Stomach (tissue), 19 donors: ENCODE measurements at places on chromosomes 11 and 22. TPM values are rescaled to one million over a fixed set of nuclear protein-coding genes. Genes with fewer than 3 reads are reported as not detected.
A peak's percentile ranks its signal among the peaks of the same experiment; 100 is the strongest.

The CHST1 gene
- not detected for total RNA-seq

The FOXR1 gene
- total RNA-seq, result not detected

The MTCH2 gene
- total RNA-seq, result 53.1 TPM

DNA sequence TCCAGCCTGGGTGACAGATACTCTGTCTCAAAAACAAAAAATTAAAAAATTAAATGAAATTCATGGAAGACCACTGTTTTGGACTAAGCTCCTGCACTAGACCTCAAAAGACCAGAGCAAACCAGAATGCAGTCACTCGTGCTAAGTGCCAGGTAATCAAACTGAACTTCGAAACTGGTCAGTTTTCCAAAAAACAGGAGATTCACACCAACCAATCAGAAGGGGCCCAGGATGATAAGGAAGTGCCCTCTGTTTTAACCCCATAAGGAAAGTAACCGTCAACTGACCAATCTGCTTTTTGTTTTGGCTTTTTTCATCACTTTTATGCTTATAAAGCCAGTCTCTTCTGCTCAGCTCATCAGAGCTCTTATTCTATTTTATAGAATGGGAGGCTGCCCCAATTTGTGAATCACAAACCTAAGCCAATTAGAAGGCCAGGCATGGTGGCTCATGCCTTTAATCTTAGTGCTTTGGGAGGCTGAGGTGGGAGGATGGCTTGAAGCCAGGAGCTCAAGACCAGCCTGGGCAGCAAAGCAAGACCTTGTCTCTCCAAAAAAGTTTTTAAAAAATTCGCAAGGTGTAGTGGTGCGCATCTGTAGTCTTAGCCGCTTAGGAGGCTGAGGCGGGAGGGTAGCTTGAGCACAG lies 10.1 kb upstream of the TOP3B start:
- DNase-seq, result no peak

DNA sequence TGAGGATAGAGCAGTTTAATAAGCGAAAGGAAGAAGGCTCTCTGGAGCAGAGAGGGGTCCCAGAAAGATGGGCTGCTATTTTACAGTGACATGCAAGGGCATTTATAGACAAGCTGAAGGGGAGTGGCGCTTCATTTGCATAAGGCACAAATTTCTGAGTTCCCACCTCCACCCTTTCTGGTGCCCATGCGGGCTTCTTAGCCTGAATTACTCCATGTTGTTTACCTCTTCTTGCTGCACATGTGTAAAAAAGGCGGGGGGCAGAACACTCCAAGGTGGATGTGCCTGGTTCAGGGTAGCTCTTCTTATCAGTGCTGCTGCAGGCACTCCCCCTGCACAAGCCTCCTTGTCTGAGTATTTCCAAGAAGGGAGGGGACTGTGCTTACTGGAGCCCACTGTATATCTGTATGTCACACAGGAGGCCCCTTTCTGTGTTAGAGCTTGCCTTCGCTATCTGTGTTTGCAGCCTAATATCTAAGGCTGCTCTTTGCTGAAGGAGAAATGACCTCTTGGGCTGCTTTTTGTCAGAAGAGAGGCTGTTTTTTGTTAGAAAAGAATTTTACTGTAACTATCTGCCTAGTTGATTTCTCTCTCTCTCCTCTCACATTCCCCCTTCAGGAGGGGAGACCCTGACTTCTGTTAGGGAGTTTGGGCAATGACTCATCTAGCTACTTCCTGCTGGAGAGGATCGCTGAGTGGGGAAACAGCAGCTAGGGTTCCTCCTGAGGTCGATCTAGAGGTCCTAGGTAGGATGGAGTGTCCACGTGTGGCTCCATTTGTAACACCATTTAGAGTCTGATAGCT lies 1057.0 kb upstream of the CNTN5 start:
- peak; percentile 16 for DNase-seq

DNA sequence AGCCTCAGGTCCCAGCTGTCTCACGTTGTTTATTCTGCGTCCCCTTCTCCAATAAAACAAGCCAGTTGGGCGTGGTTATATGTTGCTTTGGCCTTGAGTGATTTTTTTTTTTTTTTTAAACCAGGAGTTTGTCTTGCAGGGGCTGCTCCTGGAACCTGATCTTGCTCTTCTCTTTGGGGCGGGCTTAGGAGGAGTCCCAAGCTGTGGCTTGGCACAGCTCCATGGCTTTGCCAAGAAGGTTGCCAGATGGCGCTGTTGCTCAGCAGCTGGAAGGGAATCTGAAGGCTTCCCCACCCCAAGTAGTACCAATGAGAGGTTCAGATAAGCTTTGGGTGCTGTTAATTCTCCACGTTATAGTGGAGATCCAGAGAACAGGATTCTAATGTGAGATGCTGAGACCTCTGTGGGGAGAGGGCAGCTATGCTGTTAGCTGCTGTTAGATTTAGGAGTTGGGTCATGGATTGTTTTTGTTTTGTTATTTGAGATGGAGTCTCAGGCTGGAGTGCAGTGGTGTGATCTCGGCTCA lies 2.0 kb upstream of the FERMT3 start:
- DNase-seq, result peak; percentile 94
